Activated gamma-delta T cell treated with Interleukin-2 at 50 U/mL for 16 hours (primary cell): ENCODE measurements at places on chromosomes 16 and 17.

GRCh38 chr16:79885320-79885719 lies 284.8 kb upstream of the MAF start:
- DNase-seq = no peak

- no peak for DNase-seq
Measured at GRCh38 chr17:78144736-78145641, 1.2 kb upstream of the C17orf99 start.

GRCh38 chr16:90019543-90020259 lies 445 bp upstream of the DBNDD1 start:
- DNase-seq = peak; percentile 26

DNA sequence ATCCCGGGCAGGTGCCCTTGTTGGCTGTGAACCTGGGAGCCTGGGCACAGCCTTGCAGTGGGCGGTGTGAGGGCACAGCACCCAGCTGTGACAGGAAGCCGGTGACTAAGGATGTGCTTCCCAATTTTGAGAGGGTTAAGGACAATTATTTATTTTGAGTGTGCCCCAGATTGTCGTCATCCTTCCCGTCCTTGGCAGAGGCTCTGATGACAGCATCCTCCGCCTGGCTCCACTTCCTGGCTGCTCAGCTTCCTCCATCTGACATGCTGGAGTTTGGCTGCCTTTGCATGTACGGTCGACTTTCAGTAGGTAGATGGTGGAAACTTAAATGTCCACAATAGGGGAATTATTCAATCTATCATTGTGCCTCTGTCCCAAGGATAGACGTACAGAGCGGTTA lies 282.4 kb upstream of the EEF2KMT start:
- DNase-seq = no peak

GRCh38 chr17:66783656-66784381 lies 51.1 kb upstream of the CACNG5 start:
- no peak for DNase-seq

GRCh38 chr17:245020-245419 lies 63.6 kb upstream of the DOC2B start:
- no peak for DNase-seq

- no peak for DNase-seq
Measured at GRCh38 chr17:2705263-2705662, 6.3 kb downstream of the CLUH start.

DNA sequence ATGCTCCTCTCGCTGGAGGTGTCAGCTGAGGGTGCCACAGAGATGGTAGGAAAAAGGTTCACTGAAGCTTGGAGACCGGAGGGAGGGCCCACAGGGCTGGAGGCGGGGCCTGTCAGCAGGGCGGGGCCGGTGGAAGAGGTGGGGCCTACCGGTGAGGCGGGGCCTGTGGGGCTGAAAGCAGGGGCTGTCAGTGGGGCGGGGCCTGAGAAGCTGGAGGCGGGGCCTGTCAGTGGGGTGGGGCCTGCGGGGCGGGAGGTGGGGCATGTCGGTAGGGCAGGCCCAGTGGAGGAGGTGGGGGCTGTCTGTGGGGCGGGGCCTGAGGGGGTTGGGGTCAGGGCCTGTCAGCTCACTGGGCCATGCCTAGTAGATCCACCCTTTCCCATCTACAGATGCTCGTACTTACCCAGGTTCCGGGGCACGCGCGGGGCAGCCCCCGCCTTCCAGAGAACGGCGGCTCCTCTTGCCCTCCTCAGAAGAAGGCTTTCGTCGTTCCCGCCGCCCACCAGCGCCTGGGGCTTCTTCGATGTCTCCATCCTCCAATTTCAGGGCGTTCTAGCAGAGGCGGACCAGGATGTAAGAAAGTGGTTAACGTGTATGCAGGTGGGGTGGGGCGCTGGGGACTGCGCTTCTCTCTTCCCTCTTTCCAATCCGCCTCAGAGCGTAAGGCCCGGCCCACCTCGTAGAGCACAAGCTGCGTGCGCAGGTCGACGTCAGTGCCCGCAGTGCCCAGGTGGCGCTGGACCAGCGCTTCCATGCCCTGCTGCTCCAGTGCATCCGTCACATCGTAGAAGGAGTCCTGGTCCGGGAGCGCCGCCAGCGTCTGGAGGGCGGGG lies 9.8 kb downstream of the TMEM208 start:
- peak; percentile 38 for DNase-seq
